ENCODE measurements at places on chromosomes 4 and X.

DNA sequence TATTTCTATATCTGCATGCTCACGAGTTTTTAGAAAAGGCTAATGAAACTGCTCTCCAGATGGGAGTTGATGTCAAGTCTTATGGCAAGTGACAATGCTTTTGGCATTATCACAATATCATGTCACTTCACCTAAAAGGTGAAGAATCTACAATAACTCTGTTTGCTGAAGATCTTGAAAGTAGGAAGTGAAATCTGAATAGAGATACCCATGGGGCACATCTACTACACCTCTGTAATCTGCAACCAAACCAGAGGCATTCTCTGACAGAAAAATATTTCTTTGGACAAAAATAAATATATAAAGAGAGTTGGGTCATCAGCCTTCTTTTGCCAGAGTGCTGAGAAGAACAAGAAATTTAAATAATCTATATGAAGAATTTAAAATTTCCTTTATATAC, 3.9 kb upstream of the VAMP7 start:
- DNase-seq: no peak

GRCh38 chr4:142081025-142081424, 444.6 kb downstream of the IL15 start:
- DNase-seq: peak; percentile 2

DNA sequence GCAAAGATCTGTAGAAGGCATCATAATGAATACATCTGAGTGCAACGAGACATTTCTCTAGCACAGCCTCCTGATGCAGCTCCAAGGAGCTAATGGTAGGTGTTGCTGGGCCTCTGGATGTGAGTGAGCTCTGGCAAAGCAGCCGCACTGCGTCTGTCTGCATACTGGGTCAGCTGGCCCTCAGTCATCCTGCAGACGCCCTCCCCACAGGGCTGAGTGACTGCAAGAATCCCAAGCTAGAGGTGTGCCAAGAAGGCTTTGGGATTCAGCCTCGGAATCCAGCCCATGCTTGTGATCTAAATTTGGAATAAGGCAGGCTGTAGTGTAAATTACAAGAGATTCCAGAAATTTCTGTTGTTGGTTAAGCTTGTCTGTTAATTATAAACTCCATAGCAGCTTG, 18.5 kb downstream of the HERC3 start:
- peak; percentile 31 for DNase-seq

DNA sequence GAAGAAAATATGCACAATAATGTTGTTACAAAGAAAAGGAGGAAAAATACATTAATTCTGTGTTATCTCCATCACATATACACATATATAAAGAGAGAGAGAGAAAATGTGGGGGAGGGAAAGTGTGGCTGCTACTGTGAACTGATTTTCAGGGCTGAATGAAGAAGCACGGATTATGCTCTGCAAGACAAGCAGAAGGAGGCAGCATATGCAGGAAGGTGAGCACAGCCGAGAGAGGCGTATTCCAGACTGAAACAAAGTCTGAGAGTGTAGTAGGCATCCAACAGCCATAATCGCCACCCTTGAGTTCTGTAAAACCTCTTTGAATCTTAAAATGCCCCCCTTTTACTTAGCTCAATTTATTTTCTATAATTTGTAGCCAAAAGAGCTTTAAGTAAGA, 1081.8 kb upstream of the GRID2 start:
- DNase-seq: no peak

DNA sequence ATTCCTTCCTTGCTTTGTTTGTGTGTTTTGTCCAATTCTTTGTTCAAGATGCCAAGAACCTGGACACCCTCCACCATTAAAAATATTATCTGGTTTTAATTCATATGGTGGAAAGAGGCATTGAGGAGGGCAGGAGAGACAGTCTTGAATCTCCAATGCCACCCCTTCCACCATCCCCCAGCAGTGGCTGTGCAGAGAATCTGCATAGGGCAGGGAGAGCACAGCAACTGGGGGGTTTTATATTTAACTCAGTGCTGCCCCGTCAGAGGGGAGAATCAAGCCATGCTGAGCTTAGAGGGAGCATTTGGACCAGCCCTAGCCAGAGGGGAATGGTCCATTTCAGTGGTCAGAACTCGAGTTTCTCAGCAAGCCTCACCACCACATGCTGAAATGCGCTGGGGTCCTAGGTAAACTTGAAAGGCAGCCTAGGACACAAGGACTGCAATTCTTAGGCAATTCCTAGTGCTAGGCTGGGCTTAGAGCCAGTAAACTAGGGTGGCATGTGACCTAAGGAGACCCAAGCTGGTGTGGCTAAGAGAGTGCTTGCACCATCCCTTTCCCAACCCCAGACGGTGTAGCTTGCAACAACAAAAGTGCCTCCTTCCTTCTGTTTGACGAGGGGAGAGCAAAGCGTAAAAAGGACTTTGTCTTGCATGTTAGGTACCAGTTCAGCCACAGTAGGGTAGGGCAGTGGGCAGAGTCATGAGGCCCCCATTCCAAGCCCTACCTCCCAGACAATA, 34.2 kb downstream of the CCDC158 start:
- DNase-seq: no peak

GRCh38 chrX:68669871-68670270, 22.4 kb downstream of the STARD8 start:
- no peak for DNase-seq

DNA sequence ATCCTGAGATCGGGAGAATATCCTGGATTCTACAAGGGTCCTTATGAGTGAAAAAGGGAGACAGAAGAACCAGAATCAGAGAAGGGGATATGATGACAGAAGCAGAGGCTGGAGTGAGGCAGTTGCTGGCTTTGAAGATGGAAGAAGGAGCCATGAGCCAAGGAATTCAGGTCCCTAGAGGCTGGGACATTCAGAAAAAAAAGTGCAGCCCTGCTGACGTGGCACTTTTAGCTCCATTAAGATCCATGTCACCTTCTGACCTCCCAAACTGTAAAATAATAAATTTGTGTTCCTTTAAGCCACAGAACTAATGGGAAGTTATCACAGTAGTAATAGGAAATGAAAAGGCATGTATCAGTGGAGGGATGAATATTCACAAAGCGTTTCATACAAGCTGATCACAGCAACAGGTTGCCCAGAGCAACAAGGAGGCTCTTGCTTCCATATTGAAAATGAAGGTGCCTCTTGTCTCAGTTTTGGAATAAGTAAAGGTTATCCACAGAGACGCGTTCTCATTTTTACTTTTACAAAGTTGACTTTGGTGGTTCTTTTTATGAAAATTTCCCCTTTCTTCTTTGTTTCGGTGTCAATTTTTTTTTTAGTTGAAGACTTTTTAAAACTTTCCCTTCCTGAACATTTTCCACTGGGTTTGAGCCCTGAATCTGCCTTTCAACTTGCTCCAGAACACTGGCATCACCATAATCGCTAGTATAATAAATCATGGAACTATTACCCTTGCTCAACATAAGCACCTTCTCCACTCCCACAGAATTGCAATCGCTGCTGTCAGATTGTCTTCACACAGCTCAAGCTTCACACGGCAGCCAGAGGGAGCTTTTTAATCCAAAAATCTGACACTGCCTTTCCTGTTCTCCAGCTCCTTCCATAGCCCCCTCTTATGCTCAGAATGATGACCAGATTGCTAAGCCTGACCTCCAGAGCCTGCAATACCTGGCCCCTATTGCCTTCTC, 127.6 kb upstream of the RBPJ start:
- no peak for DNase-seq

DNA sequence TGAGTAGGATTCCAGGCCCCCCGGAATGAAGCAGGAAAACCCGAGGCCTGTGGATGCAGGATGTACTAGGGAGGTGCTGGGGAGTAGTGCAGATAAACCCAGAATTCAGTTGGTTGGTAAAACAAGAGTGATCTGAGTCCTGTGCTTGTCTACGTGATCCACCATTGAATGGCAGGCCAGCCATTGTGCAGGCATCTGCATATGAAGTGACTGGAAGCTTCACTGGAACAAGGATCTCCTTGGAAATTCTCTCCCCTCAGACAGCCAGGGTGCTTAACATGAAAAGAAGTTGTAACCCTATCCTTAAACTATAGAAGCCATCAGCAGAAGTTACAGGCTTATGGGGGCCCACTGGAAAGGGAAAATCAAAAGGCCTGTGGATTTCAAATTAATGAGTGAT, 656 bp upstream of the GSPT2 start:
- DNase-seq: no peak

DNA sequence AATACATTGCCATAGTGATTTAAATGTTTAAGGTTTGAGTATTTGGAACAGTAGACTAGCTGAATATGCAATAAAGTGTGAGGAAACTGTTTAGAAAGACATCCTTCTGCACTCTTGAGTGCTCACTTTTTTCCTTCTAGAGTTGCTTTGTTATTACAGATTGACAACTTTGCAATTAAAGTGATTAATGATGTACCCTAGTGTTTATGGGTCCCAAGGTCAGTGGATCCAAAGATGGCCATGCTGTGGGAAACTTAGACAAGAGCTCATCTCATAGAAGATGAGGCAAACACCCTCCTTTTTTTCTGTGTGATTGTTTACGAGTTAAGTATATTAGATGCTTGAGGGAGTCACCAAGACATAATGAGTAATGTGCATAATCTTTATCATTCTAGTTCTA, 118.8 kb downstream of the PDLIM5 start:
- DNase-seq: no peak

DNA sequence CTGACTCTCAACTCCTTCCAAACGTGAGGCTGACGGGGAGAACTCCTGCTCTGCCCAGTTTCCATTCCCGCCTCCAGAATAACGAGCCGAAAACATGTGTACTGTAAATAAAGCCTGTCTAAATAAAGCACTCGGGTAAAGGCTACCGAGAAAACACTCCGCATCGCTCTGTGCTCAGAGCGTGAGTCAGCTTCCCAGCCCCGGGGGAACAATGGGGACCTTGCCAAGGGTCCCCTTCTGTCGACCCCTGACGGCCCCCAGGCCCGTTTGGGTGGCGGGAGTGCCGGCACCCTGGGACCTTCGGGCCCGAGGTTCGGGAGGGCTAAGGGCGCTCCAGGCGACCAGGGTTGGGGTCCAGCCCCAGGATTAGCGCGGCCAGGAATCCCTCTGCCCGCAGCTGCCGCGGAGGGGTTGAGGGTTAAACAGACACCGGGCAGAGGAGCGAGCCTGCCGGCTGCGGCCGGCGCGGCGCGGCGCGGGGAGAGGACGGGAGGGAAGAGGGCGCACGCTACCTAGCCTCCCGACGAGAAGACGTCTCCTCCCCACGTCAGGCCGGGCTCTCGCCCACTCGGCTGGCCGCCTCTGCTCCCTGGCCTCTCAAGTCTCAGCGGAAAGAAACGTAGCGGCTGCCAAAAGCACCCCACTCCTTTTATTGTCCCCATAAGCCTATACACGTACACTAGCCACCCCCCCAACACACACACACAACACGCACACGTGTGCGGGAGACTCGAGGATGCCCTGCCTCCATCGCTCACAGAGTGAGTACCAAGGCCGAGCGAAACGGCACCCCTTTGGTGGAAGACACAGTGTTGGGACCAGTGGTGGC, 85.5 kb downstream of the BCOR start:
- no peak for DNase-seq

GRCh38 chr4:155568641-155569220, 97.9 kb upstream of the GUCY1A1 start:
- DNase-seq: no peak

GRCh38 chrX:9992061-9992460, 24.9 kb downstream of the CLDN34 start:
- DNase-seq: no peak

GRCh38 chrX:47148946-47149345, 3.9 kb downstream of the RBM10 start:
- DNase-seq: no peak

GRCh38 chrX:123833387-123833786, 26.5 kb upstream of the XIAP start:
- DNase-seq: peak; percentile 59

DNA sequence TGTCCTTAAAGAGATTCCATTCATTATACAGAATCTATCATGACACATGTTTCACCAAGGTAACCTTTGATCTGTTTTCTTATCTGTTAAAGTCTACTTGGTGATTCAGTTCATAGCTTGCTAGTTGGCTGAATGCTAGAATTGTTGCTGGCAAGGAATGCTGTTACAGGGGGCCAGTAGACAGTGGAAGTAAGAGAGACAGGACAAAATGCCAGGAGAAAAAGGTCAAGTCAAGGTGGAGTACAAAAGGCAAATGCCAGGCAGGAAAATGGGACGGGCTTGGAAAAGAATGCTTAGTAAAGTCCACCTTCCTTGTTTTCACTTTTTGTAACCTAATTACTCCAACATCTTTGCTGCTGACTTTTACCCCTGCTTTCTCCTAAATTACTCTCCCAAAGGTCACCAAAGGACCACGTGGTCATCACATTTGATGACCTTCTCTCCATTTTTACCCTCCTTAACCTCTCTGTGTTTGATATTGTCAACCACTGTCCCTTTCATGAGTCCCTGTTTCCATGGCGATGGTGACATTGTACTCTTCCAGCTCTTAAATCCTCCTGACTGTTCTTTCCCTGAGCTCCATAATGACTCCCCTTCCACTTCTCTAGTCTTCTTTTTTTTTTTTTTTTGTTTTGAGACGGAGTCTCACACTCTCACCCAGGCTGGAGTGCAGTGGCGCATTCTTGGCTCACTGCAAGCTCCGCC, 24.5 kb upstream of the TAPT1 start:
- peak; percentile 66 for DNase-seq

GRCh38 chrX:96540111-96540631, 144.5 kb upstream of the DIAPH2 start:
- no peak for DNase-seq

DNA sequence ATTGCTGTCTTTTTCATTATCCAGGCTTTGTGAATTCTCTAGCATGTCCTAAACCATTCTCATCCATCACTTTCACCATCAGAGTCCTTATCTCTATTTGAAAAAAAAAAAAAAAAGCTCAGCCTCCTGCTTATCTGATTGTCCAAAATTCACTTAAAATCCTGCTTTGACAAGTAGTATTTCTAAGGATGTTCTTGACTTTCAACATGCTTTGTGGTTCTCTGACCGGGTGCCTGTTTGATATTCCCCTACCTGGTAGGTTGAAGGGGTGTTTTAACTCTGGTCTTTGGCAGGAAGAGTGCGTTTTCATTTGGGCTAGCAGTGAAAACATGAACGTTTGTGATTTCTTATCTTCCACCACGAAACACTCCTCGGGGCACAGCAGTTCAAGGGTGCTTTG, 17.3 kb upstream of the BBS12 start:
- DNase-seq: no peak

DNA sequence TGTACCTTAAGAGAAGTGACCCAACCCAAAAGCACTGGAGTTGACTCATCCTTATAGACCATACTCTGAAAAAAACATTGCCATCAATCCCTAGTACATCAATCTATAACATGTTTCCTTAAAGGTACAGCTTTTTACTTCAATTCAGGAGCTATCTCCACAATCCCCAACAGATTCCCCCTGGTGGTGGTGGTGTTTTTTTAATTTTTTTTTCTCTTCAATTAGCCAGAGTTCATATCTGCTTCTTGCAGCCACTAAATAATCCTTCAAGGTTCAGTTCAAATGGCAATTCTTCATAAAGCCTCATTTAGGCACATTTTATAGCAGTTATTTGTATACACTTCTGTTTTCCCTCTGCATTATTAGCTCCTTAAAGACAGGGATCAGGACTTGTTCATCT, 60.7 kb upstream of the KDR start:
- no peak for DNase-seq
